ENCODE measurements at places on chromosomes 4 and X.

DNA sequence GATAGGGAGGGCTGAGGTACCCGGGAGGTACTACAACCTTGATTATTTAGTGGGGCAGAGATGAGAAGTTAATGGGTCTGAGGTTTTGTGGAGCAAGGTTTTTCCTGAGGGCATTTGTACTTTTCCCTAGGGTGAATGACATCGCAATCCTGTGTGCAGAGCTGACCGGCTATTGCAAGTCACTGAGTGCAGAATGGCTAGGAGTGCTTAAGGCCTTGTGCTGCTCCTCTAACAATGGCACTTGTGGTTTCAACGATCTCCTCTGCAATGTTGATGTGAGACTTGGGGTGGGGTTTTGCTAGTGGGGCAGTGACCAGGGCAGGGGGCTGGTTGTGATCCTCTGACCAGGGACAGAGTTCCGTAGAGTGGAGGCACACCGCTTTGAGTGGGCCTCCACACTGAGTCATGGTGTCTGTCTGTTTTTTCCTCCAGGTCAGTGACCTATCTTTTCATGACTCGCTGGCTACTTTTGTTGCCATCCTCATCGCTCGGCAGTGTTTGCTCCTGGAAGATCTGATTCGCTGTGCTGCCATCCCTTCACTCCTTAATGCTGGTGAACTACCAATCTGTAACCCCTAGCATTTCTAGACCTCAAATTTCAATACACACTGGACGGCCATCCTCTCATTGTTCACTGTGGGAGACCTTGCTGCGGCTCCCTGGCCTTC, 9.9 kb downstream of the MED12 start:
- no peak for DNase-seq

GRCh38 chr4:126820631-126821030, 812.1 kb upstream of the INTU start:
- DNase-seq = no peak

- no peak for DNase-seq
These were observed 89.9 kb downstream of the PLS3 start for GRCh38 chrX:115650916-115651315.

- no peak for DNase-seq
These were observed 20.2 kb downstream of the NHS start for GRCh38 chrX:17395154-17395553.

DNA sequence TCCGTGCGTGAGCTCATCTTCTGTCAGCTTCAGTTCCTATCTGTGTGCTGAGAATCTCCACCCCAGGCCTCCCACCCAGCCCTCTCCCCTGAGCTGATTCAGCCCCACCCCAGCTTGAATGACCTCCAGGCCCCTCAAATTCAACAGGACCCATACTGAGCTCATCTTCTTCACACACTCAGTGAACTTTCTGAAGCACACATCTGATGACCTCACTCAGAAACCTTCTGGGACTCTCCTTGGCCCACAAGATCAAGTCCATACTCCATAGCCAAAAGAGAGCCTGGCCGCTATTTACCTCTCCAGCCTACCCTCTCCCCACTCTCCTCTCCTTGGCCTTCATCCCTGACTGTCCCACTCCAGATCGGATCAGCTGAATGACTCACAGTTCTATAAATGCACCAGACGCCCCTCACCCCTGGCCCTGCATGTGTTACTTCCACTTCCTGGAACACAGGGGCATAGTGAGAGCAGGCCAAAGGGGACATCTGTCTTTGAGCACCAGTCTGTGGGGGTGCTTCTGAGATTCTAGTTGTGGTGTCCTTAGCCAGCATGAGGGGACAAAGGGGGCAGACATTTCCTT, 62.5 kb downstream of the PJA1 start:
- DNase-seq = no peak

DNA sequence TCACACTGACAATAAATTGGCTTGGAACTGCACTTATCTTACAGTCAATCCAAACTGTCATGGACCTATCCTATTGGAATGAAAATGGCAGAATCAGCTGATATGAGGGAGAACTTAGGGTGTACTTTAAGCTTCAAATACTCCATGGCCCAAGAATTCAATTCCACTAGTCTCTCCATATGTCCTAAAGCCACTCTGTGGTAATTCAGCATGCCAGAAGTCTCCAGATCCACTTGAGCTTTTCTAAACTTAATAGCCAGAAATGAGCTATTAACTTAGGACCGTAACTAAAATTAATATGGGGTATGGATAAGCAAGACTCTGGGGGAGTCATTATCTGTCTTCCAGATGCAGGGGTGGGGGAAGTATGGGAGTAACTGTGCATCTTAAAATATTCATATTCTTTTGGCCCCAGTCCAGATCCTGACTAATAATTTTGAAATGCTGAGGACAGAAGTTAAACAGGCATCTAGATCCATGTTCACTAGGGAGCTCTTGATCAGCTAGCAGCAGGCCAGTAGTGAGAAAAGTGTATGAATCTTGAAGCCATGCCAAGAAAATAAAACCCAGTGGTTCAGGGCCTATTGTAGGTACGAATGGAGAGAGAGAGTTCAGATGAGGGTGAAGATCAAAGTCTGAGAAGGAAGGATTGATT, 167.6 kb downstream of the DKK2 start:
- DNase-seq = no peak

Data from stimulated activated CD8-positive, alpha-beta memory T cell treated with anti-CD3 and anti-CD28 coated beads, Interleukin-7, amount 100 ng/mL, for 1 hour (primary cell).